T-helper 17 cell (primary cell): ENCODE measurements at places on chromosomes 12 and 14.
A peak's percentile ranks its signal among the peaks of the same experiment; 100 is the strongest.

- DNase-seq: no peak
Observed at GRCh38 chr12:104850781-104851180, 107.3 kb downstream of the SLC41A2 start.

DNA sequence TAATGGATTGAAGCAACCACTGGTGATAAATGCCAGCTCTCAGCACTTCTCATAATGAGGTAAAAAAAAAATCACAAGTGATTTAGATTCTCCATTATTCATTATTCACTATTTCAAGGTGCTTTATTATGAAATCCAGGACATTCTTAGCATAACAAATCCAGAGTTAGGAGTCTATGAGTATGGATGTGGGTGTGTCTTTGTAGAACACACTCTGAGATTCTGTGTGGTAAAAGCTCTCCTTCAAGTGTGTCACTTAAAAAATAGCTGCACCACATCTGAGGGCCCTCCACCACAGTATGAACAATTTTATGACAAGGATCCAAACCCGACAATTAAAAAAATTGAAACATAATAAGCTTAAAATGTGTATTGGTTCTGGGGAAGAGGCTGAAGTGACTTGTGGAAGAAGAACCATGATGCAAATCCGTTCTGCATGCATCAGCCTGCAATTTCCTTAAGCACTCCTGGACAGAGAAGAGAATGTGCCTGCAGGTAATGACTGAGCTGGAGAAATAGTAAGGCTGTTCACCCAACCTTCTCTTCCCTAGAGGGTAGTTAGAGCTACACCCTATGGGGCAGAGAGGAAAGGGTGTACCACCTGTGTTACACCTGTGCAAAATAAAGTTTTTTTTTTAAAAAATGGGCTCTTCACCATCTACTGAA is 488.5 kb upstream of the MGAT4C start:
- DNase-seq: no peak

DNA sequence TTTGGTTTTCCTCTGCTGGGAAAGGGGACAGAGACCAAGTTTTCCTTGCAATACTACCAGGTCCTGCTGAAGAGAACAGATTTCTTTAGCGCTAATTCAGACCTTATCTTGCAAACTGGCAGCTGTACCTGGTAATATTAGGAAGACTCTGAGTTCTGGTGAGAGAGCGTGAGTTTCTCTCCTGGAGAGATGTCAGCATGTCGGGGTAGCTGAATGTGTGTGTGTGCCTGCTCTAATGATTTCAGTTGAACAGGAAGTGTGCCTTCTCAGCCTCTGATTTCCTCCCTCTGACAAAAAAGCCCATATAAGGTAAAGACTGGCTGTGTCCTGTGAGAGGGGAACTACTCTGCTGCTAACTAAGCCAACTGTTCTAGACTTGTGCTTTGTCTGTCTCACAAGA is 10.3 kb upstream of the ERP27 start:
- no peak for DNase-seq

- DNase-seq: no peak
Observed at GRCh38 chr12:51437431-51437830, 12.8 kb downstream of the SLC4A8 start.

GRCh38 chr12:109706747-109707469 is 6.7 kb upstream of the FAM222A start:
- DNase-seq: no peak

GRCh38 chr14:64955297-64955696 is 12.8 kb upstream of the GPX2 start:
- DNase-seq: no peak

GRCh38 chr14:68234101-68234905 is 414.7 kb downstream of the RAD51B start:
- DNase-seq: no peak

DNA sequence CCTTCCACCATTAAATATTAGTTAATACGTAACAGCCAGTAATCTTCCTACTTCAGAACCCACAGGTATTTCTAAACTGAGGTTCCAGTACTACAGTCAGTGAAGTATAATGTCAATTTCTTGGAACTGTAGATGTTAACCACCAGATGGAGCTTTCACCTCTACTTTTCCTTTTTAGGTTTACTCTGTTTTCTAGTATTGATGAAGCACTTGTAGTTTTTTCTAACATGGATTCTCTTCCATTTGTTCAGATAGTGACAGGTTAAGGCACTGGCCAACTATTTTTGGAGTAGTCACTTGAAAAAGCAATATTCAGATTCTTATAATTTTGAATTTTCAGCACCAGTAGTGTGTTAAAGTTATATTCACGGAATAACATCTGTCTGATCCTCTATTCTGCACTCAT is 4.6 kb upstream of the SEC23A start:
- no peak for DNase-seq

- no peak for DNase-seq
Observed at GRCh38 chr14:59267046-59267445, 78.6 kb downstream of the DAAM1 start.

- no peak for DNase-seq
Observed at GRCh38 chr12:34021071-34021470, 1.2 kb upstream of the ALG10 start.

- no peak for DNase-seq
Observed at GRCh38 chr12:47218191-47218654, 138.5 kb upstream of the AMIGO2 start.

DNA sequence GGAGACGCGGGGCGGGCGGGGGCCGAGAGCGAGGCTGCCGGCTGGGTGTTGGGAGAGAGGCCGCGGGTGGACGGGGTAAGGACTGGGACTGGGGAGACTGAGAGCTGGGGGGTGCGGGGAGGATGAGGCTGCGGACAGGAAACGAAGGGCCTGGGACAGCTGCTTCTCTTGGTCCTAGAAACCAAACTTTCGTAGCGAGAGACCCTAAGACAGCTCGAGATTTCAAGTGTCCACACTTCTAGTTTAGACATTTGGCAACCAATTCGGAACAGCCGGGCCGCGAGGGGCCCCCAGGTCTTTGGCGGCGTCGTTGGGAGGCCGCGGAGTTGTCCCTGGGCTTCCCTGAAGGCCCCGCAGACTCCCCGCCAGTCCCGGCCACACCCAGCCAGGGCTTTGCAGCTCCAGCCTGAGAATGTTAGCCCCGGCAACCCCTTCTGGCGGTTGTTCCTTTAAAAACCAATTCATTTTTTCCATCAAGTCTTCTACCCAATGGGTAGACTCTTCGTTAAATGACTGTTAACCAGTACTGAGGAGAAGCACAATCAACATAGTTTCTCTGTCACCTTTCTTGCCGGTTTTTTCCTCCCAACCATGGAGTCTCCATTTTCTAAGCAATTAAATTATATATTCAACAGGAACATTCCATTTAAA is 11.5 kb downstream of the NKX2-1 start:
- DNase-seq: no peak

GRCh38 chr14:37580146-37580545 is 14.9 kb downstream of the FOXA1 start:
- no peak for DNase-seq

- DNase-seq: no peak
Observed at GRCh38 chr12:14408208-14408607, 42.7 kb downstream of the ATF7IP start.

- DNase-seq: no peak
Observed at GRCh38 chr12:14937014-14937413, 1.3 kb downstream of the ERP27 start.

- no peak for DNase-seq
Observed at GRCh38 chr14:74134484-74134883, 49.7 kb downstream of the LIN52 start.

- no peak for DNase-seq
Observed at GRCh38 chr12:104570174-104570907, 113.6 kb downstream of the CHST11 start.

DNA sequence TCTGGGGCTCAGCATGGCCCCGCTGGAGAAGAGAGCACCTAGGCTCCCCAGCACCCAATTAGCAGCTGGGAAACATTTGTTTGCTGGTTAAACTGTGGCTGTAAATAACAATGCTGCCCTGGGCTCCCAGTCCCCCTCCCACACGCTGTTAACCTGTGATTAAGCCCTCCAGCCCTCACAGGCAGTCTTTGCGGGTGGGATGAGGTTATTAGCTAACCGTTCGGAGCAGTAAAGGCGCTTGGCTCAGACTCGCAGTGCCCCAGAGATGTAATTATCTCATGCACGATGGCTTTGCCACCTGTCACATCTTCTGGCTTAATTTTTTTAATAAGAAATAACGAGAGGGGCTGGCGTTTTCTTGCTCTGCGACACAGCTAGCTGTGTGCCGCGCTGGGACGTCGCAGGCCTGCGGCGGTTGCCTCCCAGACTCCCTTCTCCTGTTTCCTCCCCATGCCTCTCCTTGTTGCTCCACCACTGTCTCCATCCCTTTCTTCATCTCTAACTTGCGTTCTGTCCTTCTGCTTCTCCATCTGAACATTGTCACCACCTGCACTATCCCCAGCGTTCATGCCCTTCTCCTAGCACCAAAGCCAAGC is 239.2 kb upstream of the FKBP4 start:
- DNase-seq: no peak

DNA sequence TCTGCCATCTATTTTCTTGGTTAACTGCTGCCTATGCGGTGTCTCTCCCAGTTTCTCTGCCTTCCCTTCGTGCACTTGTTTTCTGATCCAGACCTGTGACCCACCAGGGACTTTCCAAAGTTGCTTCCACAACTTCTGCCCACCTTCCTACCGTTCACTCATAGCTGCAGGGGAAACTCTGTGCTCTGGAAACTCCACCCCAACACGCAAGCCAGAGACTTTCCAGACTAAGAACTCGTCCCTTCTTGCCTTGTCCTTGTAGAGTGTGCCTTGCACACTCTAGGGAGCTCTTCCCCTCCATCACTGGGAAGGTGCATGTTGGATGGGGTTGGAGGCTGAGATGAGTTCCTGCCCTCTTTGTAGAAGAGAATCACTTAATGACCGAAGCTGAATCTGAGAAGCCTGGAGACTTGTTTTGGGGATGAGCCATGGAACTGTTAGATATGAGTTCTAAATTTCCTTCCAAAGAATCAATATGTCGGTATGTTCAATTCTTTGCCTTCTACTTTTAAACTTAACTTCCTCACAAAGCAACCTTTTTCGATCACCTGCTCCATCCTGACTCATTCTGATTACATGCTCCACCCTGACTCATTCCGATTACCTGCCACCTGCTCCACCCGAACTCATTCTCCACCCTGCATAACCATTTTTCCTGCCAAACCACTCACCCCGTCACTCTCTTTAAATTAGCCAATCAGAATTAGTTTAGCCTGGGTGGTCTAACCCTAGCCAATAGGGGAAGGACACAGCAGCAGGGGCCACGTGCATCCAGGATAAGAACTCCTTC is 82.1 kb upstream of the CAPRIN2 start:
- DNase-seq: no peak

GRCh38 chr12:132480623-132481132 is 9.3 kb upstream of the FBRSL1 start:
- DNase-seq: no peak

GRCh38 chr14:101903111-101903561 is 61.2 kb upstream of the DYNC1H1 start:
- DNase-seq: no peak

- no peak for DNase-seq
Observed at GRCh38 chr12:75706786-75707605, 195.6 kb upstream of the KRR1 start.

- no peak for DNase-seq
Observed at GRCh38 chr12:103909811-103910210, 20.4 kb upstream of the HSP90B1 start.

- no peak for DNase-seq
Observed at GRCh38 chr12:51200806-51201205, 17.1 kb downstream of the POU6F1 start.

- no peak for DNase-seq
Observed at GRCh38 chr12:7832059-7832696, 40.5 kb downstream of the SLC2A14 start.

DNA sequence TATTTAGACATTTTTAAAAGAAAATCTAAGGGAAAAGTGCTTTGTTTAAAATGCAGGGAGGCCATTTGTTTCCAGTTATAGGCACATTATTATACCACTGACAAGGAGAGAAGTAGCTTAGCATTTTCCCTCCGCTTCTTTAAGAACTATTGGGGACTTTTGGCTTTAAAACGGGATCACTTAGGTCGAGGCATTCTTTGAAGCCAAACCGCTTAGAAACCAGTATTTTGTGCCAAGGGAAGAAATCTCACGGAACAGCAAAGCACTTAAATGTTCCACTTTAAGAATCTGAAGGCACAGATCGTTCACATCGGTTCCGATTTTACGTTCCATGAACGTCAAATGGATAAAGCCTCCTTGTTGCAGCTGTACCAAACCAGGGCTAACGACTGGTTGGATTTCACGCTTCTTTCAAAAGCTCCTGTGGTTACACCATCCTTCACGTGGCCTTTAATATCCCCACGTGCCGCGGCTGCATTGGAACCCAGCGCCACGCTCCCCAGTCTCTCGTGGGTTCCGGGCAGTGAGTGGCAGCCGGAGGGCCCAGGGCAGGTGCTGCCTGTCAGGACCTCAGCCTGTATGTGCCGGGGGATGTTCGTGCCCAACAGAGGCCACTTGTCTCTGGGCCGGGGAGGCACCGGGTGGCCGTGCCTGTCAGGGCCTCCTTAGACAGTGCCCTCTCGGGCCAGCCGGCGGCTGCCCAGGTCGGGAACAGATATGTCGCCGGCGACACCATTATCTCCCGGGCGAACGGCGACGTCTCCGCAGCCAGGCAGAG is 195.4 kb downstream of the KIF26A start:
- no peak for DNase-seq

GRCh38 chr14:24699052-24699451 is 65.1 kb upstream of the GZMB start:
- DNase-seq: no peak

GRCh38 chr14:102055181-102055901 is 31.5 kb downstream of the HSP90AA1 start:
- no peak for DNase-seq

GRCh38 chr12:113103756-113104450 is 31.7 kb downstream of the RASAL1 start:
- peak; percentile 42 for DNase-seq

DNA sequence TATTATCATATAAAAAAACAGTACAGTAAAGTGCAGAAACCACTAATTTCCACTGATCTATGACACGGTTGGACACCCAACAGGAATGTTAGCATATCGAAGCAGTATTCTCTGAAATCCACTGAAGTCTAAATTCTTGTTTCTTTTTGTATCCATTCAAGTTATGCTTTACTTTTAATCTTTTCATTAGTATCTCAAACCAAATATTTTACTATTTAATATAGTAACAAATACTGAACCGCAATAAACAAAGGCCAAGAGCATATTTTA is 41.1 kb downstream of the ATXN2 start:
- DNase-seq: no peak

- DNase-seq: no peak
Observed at GRCh38 chr12:3661028-3661427, 91.9 kb downstream of the CRACR2A start.

GRCh38 chr12:107801150-107801549 is 26.6 kb downstream of the ASCL4 start:
- DNase-seq: no peak

DNA sequence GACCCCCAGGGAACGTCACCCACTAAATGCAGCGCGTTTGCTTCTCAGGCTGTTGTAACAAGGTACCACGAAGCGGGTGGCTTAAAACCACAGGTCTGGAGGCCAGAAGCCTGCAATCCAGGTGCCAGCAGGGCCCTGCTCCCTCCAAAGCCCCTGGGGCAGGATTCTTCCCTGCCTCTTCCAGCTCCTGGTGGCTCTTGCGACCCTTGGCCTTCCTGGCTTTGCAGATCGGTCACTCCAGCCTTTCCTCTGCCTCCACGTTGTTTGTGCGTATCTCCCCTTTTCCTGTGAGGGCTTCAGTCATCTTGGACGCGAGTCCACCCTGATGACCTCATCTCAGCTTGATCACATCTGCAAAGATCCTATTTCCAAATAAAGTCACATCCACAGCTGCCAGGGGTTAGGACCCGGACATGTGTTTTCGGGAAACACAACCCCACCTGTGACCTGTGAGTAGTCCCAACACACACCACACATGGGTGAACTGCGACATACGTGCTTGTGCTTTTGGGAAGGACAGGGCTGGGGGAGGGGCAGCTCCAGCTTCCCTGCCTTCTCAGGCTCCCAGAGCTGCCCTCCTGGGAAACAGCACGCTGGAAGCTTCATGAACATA is 114.5 kb upstream of the NCOR2 start:
- DNase-seq: no peak
